Stimulated activated CD4-positive, alpha-beta T cell treated with anti-CD3 and anti-CD28 coated beads, Interleukin-15, amount 100 ng/mL, for 1 hour (primary cell): ENCODE measurements at places on chromosomes 16 and 17.

GRCh38 chr16:8882725-8883377 is 700 bp downstream of the LITAFD start:
- no peak for DNase-seq

GRCh38 chr16:78778101-78779004 is 678.9 kb downstream of the WWOX start:
- DNase-seq = no peak

DNA sequence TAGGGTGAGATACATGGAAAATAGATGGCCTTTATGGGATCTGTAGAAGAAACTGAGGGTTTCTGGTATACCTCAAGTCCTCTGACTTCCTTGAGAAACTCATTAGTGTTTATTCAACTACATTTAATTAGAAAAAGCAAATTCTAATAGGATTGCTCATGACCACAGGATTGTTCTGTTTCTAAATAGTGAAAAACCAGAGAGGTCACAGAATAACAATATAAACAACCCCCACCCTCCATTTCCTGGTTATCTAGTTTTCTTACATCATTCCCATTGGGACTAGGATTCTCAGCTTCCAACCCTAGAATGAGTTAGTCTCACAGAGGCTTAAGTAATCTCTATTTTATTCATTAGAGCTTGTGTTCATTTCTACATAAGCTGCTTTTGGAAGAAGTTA is 30.0 kb downstream of the SF3B3 start:
- DNase-seq = no peak

DNA sequence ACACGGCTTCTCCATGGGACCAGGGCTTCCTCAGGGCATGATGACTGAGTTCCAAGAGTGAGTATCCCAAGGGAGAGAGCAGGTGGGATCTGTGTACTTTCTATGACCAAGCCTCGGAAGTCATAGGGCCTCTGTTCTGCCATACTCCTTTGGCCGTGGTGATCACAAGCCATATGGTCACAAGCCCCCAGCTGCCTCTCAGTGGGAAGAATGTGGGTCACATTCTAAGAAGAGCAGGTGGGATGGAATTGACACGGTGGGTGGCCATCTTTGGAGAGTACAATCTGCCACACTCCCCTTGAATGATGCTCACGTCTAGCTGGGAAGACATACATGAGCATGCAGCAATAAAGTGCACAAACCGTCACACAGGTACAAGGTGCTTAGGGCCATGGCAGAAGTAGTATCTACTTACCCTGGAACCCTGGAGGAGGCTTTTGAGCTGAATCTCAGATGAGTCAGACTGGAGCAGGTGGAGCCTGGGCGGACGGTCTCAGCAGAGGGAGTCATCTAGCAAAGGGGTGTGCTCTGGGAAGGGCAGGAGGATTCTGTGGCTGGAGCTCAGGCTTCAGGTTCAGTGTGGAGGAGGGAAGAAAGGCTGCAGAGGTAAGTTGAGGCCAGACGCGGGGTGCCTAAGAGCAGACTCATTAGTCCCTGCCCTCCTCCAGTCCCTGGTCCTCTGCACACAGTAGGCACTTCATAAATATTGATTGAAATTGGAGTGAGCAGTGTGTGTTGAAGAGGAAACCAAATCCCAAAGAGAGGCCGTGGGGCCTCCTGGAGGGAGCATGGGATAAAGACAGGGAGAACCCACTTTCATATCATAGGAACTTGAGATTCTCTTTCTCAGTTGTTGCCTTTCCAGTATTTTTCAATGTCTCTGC is 26.6 kb downstream of the GOSR2 start:
- no peak for DNase-seq

GRCh38 chr16:88539261-88539651 is 30.9 kb upstream of the ZC3H18 start:
- DNase-seq = no peak

GRCh38 chr17:7977039-7977438 is 25.4 kb upstream of the GUCY2D start:
- no peak for DNase-seq

GRCh38 chr17:39195568-39196160 is 1.8 kb downstream of the CACNB1 start:
- no peak for DNase-seq

- no peak for DNase-seq
These were observed 32.4 kb downstream of the ANKFN1 start for GRCh38 chr17:56185491-56186221.

DNA sequence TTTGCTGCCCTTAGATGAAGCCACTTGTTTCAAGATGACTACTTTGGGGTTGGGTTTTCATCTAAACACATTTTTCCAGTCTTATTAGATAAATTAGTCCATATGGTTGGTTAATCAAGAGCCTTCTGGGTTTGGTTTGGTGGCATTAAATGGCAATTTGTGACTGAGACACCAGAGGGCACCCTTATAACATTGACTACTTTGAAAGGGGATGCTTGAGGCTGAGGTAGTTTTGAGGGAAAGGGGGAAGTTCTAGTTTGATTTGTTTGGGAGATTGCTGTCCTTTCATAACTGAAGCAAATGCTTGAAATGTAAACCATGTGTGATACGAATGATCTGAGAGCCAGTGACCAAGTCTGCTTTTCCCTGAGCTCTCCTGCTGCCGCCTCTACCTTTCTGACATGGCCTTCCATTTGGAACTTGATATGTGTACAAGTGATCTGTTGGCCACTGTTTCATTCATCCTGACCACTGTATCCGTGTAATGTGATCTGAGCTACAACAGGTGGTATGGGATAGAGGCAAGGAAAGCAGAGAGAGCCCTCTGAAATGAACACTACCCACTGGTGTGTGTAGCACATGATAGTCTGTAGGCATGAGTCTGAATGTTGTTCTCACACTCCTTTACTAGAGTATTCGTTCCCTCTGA is 5.8 kb upstream of the RARA start:
- DNase-seq = no peak

DNA sequence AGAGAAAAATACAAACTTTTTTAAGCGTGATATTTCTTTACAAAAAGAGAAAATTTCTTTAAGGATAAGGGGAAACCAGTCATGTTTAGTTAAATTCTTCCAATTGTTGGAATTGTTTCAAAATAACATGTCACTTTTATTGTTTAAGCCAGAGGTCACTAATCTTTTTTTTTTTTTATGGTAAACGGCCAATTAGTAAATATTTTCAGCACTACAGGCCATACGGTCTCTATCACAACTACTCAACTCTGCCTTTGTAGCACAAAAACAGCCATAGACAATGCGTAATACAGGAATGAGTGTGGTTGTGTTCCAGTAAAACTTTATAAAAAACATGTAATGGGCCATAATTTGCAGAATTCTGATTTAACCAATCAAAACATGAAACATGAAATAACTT is 401.4 kb downstream of the GRIN2A start:
- no peak for DNase-seq

DNA sequence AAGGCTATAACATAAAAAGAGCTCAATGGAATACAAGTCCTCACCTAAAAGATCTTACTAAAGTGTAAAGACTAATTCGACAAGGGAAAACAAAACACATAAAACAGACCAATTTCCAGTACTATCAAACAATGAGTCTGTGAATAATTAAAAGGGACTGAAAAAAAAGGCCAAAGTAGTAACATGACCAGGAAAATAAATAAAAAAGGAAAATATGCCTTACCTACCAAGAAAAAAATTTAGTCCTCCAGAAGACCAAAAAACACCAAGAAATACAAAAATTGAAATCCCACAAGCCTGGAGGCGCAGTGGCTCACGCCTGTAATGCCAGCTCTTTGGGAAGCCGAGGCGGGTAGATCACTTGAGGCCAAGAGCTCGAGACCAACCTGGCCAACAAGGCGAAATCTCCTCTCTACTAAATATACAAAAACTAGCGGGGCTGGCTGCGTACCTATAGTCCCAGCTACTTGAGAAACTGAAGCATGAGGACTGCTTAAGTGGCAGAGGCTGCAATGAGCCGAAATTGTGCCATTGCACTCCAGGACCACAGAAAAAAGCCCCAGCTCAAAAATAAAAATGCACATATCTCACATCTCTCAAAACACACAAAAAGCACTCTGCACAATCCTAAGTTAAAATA is 60.8 kb downstream of the TEX14 start:
- no peak for DNase-seq

- no peak for DNase-seq
These were observed 106.2 kb upstream of the ZNF469 start for GRCh38 chr16:88276591-88276990.

GRCh38 chr16:26212599-26212998 is 520.8 kb downstream of the HS3ST4 start:
- no peak for DNase-seq

DNA sequence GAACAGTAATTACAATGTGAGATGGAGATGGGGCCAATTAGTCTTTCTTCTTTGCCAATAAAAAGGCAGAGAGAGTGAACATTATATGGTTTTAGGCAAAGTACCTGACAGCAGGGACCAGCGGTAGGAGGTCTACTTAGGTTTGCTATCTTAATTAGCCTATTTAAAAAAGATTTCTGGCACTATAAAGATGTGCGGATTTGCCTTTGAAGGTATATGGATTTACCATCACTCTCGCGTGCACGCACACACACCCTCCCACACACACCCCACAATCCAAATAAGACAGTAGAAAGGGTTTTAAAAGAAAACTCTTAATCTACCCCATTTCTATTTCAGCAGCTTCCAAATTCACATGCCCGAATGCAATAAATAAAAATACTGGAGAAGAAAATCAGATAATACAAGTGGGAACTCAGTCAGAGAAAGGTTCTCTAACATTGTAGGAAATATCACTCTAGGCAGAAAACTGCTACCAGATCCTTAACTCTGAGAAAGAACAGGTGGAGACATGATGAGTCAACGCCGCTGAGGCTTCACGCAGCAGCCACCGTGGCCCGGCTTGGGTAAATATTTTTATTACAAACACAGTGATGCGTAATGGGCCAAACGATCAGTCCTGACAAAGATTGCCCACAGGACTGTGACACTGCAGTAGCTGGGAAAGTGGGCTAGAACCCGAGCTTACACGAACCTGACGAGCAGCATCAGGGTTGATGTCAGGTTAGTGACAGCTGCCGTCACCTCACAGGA is 66.6 kb upstream of the AXIN2 start:
- no peak for DNase-seq

DNA sequence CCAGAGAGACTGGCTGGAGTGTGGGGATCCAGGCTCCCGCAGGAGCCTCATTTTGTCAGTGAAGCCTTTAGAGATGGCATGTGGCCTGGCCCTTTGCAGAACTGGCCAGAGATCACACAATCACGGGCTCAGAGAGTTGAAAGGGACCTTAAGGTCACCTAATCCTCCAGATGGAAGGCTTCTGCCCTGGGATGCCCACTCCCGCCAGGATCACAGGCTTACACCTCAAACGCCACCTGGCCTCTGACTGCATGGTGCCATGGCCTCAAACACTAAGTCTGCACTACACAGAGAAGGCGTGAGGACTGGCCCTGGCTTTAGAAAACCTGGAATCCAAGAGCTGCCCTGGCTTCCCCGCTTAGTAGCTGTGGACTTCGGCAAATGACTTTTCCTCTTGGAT is 306.8 kb upstream of the CCL2 start:
- DNase-seq = no peak

DNA sequence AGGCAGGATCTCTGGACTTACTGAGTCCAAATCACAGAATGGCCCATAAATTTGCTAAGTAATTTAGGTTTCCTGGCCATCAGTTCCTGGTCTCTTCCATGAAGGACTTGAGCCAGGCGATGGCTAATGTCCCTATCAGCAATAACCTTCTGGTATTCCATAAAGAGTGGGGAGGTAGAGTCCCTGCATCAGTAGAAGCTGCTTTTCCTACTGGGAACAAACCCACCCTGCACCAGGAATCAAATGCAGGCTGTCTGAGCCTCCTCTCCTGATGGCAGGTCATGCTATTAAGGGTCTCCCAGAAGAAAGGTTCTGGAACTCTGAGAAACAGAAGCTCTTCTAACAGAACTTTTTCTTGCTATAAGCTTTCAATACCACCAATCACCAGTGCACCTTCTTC is 1.5 kb upstream of the HPR start:
- no peak for DNase-seq

GRCh38 chr16:89695875-89696669 is 5.4 kb downstream of the SPATA2L start:
- DNase-seq = no peak

- DNase-seq = no peak
These were observed 345.8 kb upstream of the CDH5 start for GRCh38 chr16:66020642-66021041.

- DNase-seq = no peak
These were observed 61.4 kb downstream of the KATNIP start for GRCh38 chr16:27611340-27611739.

GRCh38 chr17:37490022-37490587 is 414 bp downstream of the DUSP14 start:
- peak; percentile 63 for DNase-seq
